Stimulated activated CD8-positive, alpha-beta memory T cell treated with anti-CD3 and anti-CD28 coated beads, Interleukin-4, amount 100 ng/mL, for 1 hour (primary cell): ENCODE measurements at places on chromosomes 6 and 20.

DNA sequence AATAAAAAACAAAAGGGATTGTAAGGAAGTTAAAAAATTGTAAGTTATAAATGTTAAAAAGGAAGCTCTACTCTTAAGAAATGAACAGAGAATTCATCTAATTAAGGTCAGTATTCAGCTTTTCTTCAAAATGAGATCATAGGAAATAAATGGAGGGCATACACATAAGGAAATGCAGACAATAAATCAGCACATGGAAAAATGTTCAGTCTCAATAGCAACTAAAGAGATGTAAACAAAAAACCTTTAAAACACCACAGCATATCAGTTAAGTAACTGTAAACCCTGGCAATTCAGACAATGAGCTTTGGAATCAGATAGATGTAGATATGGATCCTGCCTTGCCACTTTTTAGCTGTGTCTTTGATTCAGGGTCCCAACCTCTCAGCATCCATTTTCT lies 24.0 kb upstream of the CLIC5 start:
- DNase-seq, result no peak

GRCh38 chr6:2853769-2854395 lies 12.2 kb upstream of the SERPINB1 start:
- peak; percentile 61 for DNase-seq

- DNase-seq, result no peak
Observed at GRCh38 chr6:18422136-18422535, 35.0 kb downstream of the RNF144B start.

DNA sequence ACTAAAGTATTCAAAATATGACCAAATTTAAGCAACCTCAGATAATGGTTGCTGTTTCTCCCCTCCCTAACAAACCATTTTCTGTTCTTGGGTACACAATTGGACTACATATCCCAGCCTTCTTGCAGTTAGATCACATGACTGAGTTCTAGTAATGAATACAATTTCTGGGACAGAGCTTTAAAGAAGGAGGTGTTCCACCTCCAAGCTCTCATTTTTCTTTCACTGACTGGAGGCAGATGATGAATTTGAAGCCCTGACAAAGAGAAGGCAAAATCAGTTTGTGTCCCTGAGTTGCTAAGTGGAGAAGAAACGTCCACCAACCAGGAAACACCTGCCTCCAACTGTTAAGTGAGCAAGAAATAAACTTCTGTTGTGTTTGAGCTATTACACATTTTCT lies 117.2 kb downstream of the LCA5 start:
- no peak for DNase-seq

GRCh38 chr6:74971633-74972032 lies 234.2 kb downstream of the COL12A1 start:
- DNase-seq, result no peak

GRCh38 chr6:81842254-81842653 lies 89.8 kb upstream of the TENT5A start:
- no peak for DNase-seq

- DNase-seq, result no peak
Observed at GRCh38 chr20:16267526-16267925, 305.7 kb downstream of the KIF16B start.

- DNase-seq, result no peak
Observed at GRCh38 chr6:422433-423054, 31.0 kb downstream of the IRF4 start.

- no peak for DNase-seq
Observed at GRCh38 chr6:158033751-158034702, 52.4 kb downstream of the SYNJ2 start.

DNA sequence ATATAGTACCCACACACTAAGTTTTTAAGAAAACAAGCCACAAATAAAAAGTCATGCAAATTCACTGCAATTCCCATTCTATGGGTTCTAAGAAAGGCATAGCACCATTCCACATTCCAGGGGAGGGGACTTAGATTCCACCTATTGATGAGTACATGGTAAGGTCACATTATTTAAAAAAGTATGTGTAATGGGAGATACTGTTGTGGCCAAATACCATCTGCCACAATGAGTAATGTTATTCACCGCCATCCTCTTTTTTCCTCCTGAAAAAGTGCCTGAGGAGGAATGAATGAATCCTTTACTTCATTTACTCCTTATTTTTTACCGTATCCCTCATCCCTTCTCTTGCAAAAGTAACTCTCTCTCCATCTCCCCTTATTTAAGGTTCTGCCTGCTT lies 27.0 kb upstream of the ADGRF1 start:
- DNase-seq, result no peak

- DNase-seq, result no peak
Observed at GRCh38 chr6:154751011-154751800, 18.0 kb downstream of the SCAF8 start.

- no peak for DNase-seq
Observed at GRCh38 chr6:15773806-15774410, 111.1 kb upstream of the DTNBP1 start.

- no peak for DNase-seq
Observed at GRCh38 chr6:148151896-148152643, 190.6 kb upstream of the SASH1 start.

DNA sequence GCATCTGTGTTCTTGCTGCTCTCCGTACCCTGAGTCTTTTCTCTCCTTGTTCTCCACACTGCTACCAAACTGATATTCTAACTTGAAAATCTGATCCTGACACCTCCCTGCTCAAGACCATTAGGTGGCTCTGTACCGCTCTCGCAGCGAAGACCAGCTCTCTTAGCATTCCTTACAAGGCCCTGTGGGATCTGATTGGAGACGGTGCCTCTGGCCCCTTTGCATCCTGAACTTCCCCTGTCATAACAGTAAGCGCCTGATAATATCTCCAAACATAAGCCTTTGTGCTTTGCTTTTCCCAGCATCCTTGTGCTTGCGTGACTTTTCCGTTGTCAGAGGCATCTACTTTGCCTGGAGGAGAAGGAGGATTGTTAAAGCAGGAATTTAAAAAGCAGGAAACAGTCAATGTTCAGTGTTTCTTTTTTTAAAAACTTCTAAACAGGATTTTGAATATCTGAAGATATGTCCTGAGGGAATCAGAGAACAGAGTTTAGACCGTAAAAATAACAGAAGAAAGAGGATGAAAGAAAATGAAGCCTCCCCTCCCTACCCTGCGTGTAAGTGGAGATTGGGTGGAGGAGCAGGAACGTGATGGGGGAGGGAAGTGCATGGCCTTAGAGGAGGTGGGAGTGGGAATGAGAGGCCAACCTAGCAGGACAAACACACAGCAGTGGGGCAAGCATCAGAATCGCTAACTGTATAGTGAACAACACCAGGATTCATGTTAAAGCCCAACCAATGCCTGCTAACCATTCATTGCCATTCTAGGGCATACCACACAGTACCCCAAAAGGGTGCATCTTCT lies 89.2 kb upstream of the STMND1 start:
- no peak for DNase-seq

GRCh38 chr6:137175868-137176245 lies 2.4 kb upstream of the IL22RA2 start:
- DNase-seq, result no peak

- no peak for DNase-seq
Observed at GRCh38 chr6:160138839-160139419, 17.3 kb downstream of the SLC22A1 start.

GRCh38 chr6:139294090-139294489 lies 2.3 kb upstream of the TXLNB start:
- no peak for DNase-seq

GRCh38 chr20:10805764-10806163 lies 132.0 kb upstream of the JAG1 start:
- DNase-seq, result no peak

- DNase-seq, result no peak
Observed at GRCh38 chr6:88517737-88518136, 351.6 kb upstream of the CNR1 start.

DNA sequence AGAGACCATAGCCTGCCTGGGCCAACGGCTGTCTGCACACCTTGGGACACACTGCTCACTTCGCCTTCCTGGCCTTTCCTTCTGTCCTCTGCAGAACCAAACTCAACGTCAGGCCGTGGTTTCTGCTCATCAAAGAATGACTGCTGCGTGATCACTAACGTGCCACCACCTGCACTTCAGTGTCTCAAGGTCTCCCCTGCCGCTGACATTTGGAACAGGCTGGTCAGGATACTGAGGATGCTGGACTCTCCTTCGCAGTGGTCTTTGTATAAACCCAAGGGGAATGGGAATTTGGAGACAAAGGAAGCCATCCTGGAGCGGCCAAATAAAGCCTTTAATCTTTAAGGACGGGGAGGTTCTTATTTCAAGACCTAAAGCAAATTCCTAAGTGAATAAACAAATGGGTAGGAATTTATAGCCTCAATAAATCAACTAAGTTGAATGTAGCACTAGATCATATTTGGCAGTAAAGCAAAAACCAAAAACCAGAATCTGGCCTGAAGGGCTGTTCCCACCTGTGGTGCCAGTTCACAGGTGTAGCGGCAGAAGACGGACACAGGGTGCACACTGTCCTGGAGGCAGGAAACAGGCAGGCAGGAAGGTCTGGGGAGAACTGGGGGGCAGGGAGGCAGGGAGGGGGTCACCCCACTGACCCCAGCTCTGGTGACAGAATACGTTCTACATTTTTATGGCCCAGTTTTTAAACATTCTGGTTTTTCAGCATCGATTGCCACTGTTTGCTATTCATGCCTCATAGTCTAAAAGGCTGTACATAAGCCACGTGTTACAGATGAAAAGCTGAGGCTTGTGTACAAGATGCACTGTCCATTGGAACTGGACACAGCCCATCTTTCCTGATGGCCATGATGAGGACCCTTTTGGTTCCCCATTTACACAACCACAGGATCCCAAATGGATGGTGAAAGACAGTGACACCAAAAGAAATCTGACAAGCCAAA lies 36.6 kb downstream of the ABHD12 start:
- DNase-seq, result no peak

DNA sequence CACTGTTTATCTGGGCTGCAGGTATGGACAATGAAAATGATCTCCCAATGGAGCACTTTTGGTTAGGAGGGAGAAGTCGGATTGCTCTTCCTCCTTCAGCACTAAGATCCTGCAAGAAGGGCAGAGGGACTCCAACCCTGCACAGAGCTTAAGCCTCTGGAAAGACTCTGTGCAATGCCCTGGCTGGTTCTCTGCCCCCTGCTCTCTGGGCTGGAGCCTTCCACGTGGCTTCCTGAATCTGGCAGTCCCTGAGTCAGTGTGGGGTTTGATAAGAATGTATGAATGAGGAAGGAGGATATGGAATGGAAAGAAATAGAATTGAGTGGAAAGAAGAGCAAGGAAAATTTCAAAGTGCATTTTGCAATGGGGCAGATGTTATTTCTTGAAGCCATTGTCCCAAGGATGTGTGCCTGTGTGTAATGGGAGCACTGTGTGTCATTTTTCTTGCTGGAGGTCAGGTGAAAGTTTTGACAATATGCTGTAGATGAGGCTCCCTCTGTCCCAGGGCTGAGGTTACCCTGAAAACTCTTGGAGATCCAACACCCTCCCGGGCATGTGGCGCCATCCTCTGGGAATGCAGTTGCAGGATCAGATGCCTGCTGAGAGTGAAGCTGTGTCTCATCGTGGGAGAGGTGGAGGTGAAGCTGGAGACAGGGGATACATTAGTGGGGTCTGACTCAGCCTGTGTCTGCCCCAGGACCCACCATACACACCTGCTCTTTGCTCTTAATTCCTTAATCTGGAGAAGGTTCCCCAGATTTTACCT lies 16.3 kb upstream of the CST9L start:
- no peak for DNase-seq

DNA sequence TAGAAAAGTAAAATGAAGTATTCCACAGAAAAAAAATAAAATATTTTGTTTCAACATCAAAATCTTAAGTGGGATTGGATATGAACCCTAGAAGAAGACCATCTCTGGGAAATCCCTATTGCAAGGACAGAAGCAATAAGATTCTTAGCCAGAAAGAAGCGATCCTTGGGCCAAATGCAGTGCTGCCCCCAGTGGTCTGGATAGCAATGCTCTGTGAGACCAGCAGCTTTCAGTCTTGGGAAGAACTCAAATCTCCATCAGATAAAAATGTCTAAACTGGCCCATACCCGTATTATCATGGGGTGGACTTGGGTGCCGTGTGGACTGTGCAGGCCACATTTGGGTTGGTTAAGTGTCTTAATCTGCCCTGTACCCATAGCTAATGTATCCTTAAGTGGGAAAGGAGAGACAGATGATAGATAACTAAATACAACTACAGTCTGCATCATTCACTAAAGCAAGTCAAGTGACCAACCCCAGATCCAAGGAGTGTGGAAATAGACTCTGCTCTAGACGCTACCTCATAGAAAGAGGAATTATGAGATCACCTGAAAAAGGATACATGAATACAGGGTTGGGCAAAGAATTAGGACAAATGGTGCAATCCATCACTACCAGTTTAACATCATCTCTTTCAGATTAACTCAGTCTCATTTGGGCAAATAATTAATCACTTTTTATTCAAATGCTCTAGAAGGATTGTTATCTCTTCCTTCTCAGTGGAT lies 38.9 kb upstream of the SNAP25 start:
- DNase-seq, result no peak

DNA sequence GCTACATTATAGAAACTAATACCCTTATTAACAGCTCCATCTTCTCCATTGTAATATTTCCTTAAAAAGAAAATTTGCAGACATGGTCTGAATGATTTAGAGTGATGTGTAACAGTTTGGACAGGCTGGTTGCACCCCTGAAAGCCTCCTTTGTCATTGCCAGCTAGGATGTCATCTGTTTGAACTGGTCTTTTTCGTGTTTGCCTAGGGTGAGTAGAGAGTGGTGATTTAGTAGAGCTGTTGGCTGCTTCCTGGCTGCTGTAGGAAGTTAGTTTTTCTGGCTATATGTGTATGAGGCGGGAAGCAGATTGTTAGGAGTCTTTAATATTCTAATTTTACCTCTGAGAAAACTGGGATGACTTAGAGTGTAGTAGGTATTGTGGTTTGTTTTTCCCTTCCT lies 101.1 kb downstream of the ZFAND3 start:
- no peak for DNase-seq

DNA sequence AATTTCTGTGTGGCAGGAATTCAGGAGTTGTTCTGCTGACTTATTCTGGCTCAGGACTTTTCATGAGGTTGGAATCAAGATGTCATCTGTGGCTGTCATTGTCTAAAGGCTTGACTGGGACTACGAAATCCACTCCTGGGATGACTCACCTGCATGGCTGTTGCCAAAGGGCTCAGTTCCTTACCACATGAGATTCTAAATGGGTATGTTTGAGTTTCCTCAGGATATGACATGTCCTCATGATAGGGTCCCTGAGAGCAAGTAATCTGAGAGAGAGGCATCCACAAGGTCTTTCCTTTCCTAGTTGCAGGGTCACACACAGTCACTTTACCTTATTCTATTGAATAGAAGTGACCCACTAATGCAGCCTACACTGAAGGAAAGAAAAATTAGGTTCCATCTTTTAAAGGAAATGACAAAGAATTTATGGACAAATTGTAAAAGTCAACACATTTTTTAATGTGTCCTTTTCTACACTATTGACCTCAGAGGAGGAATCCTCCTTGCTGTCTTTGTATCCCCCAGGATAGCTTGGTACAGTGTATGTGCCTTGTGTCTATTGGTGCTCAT lies 1025.0 kb upstream of the GJE1 start:
- DNase-seq, result no peak

DNA sequence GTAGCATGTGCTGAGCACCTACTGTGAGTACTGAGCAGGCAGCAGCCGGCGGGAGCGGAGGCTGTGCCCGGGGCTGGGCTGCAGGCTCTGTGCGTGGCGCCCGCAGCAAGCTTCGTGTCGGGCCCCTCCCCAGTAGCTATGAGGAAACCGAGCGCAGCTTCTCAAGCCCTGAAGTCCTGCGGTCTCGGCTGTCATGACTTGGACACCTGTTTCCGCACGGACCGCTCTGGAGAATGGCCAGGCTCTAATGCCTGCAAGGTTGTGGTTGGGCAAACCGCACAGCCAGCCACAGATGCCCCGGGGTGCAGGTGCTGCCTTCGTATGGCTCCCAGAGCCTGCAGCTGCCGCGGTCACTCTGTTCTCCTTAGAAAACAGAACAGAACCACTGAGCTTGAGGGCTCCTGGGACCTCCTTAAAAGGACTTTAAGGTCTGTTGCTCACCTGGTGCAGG lies 33.7 kb downstream of the PYGB start:
- DNase-seq, result no peak
